A673 (cell line): ENCODE measurements at places on chromosomes 1 and 21. TPM values are rescaled to one million over a fixed set of nuclear protein-coding genes. Genes with fewer than 3 reads are reported as not detected.
A peak's percentile ranks its signal among the peaks of the same experiment; 100 is the strongest.

DNA sequence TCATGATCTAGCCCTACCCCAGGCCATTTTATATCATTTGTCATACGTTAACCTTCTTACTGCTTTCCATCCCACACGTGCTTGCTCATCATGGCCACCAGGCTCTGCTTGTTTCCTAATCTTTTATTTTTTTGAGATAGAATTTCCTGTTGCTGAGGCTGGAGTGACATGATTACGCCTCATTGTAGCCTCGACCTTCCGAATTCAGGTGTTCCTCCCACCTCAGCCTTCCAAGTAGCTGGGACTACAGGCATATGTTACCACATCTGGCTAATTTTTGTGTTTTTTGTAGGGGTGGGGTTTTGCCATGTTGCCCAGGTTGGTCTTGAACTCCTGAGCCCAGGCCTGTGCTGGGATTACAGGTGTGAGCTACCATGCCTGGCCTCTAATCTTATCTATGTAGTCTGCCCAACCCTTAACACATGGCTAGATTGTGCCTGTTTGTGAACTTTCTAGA is 3.3 kb downstream of the UAP1 start:
- peaks cover 44% of the 10 kb centered on the region for H3K36me3 ChIP-seq
- no peaks in the 10 kb centered on the region for H3K27me3 ChIP-seq
- H3K27ac ChIP-seq = peak overlapping the region; percentile 38

TCHHL1 gene
- total RNA-seq = not detected in 2 replicates

DNA sequence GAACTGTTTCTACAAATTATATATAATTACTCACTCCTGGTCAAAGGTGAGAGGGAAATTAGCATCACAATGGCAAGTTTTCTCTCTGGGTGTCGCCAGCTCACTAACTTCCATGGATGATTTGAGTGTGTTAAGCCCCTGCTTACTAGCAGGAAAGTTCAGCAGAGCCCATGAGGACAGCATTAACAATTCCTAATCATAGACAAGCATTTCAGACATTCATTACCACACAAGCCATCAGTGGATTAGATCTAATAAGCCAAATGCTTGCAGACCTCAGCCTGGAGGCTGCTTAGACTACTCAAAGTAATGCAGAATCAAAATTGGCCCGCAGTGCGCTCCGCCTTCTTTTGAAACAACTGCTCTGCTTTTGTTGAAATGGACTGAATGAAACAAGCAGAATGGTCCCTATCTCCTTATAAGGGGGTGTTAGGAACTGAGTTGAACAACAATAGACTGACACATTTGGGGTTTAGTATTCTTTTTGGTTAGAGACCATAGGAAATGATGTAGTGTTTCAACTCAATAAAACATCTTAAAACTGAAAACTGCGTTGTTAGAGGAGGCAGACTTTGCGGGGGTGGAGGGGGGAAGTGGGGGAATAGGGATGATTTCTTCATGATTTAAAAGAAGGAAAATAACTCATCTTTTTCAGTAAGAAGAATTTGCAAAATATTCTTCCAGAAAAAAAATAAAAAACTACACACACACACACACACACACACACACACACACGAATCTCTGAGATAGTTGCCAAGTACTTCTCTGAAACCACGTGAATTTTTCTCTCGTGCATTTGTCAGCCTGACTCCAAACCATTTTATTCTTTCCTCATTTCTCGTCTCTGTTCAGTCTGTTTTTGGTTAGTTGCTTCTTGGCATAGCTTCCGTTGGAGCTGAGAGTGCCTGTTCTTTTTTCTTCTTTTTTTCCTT is 54.6 kb downstream of the GORAB start:
- H3K36me3 ChIP-seq = no peaks in the 10 kb centered on the region
- no peaks in the 10 kb centered on the region for H3K4me1 ChIP-seq
- H3K27ac ChIP-seq = no peak overlapping the region
- DNase-seq = no peak
- peaks cover 4% of the 10 kb centered on the region for H3K27me3 ChIP-seq

GRCh38 chr1:179121159-179121938 is 39.5 kb downstream of the TOR3A start:
- H3K4me1 ChIP-seq = no peaks in the 10 kb centered on the region
- H3K27ac ChIP-seq = no peak overlapping the region
- no peaks in the 10 kb centered on the region for H3K27me3 ChIP-seq
- DNase-seq = peak; percentile 68
- peaks cover 26% of the 10 kb centered on the region for H3K36me3 ChIP-seq

- no peaks in the 10 kb centered on the region for H3K27me3 ChIP-seq
- no peak overlapping the region for H3K4me3 ChIP-seq
- DNase-seq = no peak
- no peaks in the 10 kb centered on the region for H3K4me1 ChIP-seq
- H3K27ac ChIP-seq = no peak overlapping the region
Observed at GRCh38 chr1:246544001-246544400, 22.1 kb downstream of the TFB2M start.

AVPR1B gene
- total RNA-seq = not detected in 2 replicates

GRCh38 chr1:23044035-23044434 is 24.8 kb downstream of the KDM1A start:
- H3K4me1 ChIP-seq = peaks cover 19% of the 10 kb centered on the region
- peaks cover 4% of the 10 kb centered on the region for H3K36me3 ChIP-seq
- no peaks in the 10 kb centered on the region for H3K27me3 ChIP-seq
- H3K27ac ChIP-seq = peak overlapping the region; percentile 3
- DNase-seq = no peak

TAS1R1 gene
- not detected in 2 replicates for total RNA-seq

DNA sequence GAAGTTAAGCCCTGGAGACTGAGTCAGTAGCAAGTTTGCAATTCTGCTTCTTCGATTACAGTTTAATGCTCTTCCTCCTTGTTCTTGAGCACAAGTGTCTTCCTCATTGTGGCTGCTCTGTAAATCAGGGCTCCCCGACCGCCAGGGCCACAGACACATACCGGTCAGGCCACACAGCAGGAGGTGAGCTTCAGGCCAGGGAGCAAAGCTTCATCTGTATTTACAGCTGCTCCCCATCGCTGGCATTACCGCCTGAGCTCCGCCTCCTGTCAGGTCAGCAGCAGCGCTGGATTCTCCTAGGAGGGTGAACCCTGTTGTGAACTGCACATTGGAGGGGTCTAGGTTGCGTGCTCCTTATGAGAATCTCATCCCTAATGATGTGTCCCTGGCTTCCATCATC is 1.7 kb upstream of the TRAPPC10 start:
- no peak overlapping the region for H3K27ac ChIP-seq
- H3K4me1 ChIP-seq = peaks cover 13% of the 10 kb centered on the region
- H3K36me3 ChIP-seq = no peaks in the 10 kb centered on the region

CDC7 gene
- 29.6 and 34.0 TPM in 2 replicates for total RNA-seq

- peak overlapping the region; percentile 93 for H3K27ac ChIP-seq
- no peaks in the 10 kb centered on the region for H3K27me3 ChIP-seq
- DNase-seq = no peak
- H3K36me3 ChIP-seq = no peaks in the 10 kb centered on the region
Observed at GRCh38 chr1:64743954-64744491, 852 bp upstream of the RAVER2 start.

KRTAP10-4 gene
- total RNA-seq = not detected in 2 replicates

SLC37A1 gene
- 11.2 and 11.9 TPM in 2 replicates for total RNA-seq

GRCh38 chr1:186838380-186839040 is 9.8 kb downstream of the PLA2G4A start:
- H3K27ac ChIP-seq = peak overlapping the region; percentile 47
- H3K36me3 ChIP-seq = no peaks in the 10 kb centered on the region
- H3K4me1 ChIP-seq = peaks cover 69% of the 10 kb centered on the region
- H3K4me3 ChIP-seq = no peak overlapping the region
- peak; percentile 58 for DNase-seq

NEGR1 gene
- total RNA-seq = 7.6 and 10.6 TPM in 2 replicates

CLIC6 gene
- not detected in 2 replicates for total RNA-seq

BEST4 gene
- not detected in 2 replicates for total RNA-seq

DNA sequence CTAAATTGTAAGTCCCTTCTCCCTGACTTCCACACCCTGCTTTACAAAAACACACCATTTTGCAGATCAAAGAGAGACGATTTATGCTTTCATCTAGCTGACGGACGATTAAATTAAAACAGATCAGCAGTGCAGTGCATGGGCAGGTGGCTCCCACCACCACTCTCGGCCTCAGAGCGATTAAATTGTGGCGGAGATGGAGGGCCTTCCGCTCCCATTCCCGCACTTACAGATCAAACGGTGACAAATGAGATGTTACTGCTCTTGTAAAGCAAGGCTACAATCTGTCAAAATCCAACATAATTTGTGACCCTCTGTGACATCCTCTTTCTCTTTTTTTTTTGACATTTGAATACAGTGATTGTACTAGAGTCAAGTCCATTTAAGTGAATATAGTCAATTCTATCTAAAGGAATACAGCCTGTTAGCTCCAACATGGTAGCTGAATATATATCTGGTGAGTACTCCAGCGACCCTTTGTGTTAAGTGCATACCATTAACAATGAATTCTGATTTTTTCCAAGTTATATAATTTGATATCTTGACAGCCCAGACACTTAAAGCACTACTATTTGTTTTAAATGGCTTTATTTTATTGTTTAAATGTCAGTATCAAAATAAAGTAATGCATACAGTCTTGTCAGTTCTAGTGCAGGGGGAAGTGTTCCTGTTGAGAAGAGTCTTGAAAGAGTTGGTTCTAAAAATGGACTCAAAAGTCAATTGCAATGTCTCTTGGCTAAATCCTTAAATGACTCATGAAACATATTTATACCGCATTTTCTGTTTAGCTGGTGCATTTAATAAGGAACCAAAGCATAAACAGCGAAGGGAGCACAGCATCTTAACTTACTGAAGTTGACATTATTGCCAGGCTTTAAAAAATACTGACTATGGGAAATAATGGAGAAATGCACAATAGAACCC is 109.0 kb downstream of the ESRRG start:
- H3K36me3 ChIP-seq = no peaks in the 10 kb centered on the region
- H3K27me3 ChIP-seq = peaks cover 8% of the 10 kb centered on the region
- H3K4me1 ChIP-seq = no peaks in the 10 kb centered on the region

SFN gene
- 0.24 TPM in 1 of 2 replicates, not detected in the other for total RNA-seq

ELF3 gene
- 0.50 and 0.56 TPM in 2 replicates for total RNA-seq

DNA sequence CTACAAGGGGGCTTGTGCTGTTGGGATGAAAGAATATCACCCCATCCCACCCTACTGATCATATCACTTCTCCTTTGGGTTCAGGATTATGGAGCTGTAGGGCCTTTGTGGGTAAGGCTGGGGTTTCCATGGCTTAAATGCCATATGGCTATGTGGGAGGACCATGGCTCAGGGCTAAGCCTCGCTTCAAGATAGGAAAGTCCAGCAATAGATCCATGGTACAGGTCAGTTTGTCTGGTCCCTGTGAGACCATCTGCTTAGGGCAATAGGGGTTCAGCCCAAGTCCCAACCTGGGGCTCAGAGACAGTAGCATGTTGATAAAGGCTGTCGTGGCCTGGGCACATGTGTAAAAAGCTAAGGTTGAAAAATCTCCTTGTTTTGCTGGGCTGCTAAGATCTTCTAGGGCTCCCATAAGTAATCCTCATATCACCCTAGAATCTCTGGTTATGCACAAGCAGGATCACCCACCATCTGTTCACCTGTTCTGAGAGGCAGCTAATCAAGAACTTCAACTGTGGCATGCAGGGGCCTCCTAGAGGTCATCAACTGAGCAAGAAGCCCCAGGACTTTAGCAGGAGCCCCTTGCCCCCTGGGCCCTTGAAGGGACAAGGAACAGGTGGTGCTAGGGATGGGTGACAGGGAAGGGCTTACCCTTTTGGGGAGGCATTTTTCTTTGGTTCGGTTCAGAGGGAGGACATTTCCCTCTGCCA is 66.5 kb downstream of the UBE2T start:
- H3K4me3 ChIP-seq = no peak overlapping the region
- no peaks in the 10 kb centered on the region for H3K4me1 ChIP-seq
- no peaks in the 10 kb centered on the region for H3K27me3 ChIP-seq
- no peak for DNase-seq
- no peaks in the 10 kb centered on the region for H3K36me3 ChIP-seq

DNA sequence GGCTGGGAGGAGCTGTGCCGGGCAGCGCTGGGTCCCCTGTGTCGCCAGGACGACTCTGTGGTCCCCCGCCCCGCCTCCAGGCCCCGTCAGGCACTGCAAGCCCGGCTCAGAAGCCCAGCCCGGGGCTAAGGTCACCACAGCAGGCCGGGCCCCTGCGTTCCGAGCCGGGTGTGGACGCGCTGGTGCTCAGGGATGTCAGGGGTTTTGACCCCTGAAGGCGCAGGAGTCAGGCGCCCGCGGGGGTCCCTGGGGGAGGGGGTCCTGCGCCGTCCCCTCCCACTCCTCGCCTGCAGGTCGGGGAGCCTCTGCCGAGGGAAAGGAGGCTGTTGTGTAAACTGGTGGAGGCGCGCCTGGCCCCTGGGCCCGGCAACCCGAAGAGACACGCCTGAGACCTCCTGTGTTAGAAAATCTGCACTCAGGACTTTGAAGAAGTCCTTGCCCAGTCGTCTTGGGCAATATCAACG is 23.7 kb upstream of the TMEM54 start:
- no peaks in the 10 kb centered on the region for H3K36me3 ChIP-seq
- DNase-seq = no peak

- H3K27me3 ChIP-seq = no peaks in the 10 kb centered on the region
- no peak overlapping the region for H3K4me3 ChIP-seq
- DNase-seq = no peak
Observed at GRCh38 chr1:36909946-36910725, 124.2 kb downstream of the GRIK3 start.

DNA sequence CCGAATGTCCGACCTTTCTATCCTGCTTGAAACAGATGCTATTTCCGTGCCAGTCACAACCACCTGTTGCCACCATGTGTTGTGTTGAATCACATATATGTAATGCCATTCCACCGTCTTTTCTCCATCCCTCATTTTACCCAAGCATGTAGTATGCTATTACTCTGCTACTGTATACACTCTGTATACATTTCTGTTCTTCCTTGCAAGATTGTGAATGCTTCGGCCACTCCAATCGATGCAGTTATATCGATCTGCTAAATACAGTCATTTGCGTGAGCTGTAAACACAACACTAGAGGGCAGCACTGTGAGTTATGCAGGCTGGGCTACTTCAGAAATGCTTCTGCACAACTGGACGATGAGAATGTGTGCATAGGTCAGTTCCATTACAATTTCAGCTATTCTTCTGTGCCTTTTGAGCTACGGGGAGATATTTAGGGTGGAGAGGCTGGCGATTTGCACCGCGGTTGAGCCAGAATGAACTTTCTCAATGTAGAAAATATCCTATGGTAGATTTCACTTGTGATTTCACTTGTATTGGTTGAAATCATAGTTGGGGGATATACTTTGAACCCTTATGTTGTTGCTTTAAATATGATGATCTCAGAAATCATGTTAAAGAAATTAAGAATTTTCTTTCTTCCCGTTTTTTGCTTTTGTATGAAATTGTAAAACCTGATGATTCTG is 289.8 kb downstream of the NTNG1 start:
- peaks cover 25% of the 10 kb centered on the region for H3K4me1 ChIP-seq
- H3K27ac ChIP-seq = no peak overlapping the region
- H3K27me3 ChIP-seq = no peaks in the 10 kb centered on the region
- DNase-seq = peak; percentile 65
- no peaks in the 10 kb centered on the region for H3K36me3 ChIP-seq

DNA sequence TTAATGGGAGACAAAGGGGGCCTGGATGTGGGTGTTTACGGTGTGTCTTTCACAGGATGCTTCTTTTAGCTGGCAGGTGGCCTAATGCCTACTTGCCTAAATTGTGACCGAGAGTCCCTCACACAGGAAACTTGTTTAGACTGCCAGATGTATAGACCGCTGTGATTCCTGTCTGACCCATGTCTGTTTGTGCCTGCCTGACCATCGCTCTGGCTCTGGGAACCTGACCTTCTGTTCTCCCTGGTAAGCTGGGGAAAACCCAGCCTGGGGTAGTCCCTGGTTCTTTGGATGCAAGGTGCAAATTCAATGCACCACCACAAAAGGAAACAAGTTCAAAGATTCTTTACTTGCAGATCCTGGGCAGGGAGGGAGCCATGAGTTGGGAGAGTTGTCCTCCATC is 68.4 kb downstream of the DMRTA2 start:
- H3K36me3 ChIP-seq = no peaks in the 10 kb centered on the region
- H3K4me1 ChIP-seq = no peaks in the 10 kb centered on the region
- peaks cover 6% of the 10 kb centered on the region for H3K27me3 ChIP-seq
- H3K4me3 ChIP-seq = no peak overlapping the region
- DNase-seq = no peak
- H3K27ac ChIP-seq = no peak overlapping the region
